ENCODE measurements at places on chromosomes 11 and 22. TPM values are rescaled to one million over a fixed set of nuclear protein-coding genes. Genes with fewer than 3 reads are reported as not detected.

The POLR3H gene
- total RNA-seq = 25.5 TPM

The ANO1 gene
- 0.15 TPM for total RNA-seq

The APBB1 gene
- 46.1 TPM for total RNA-seq

The A4GALT gene
- total RNA-seq = 17.8 TPM

The ESRRA gene
- 43.6 TPM for total RNA-seq

The THOC5 gene
- total RNA-seq = 52.0 TPM

The F2 gene
- not detected for total RNA-seq

The TRIM6 gene
- total RNA-seq = 0.97 TPM

The SMC1B gene
- not detected for total RNA-seq

The TRPC6 gene
- not detected for total RNA-seq

The SPON1 gene
- not detected for total RNA-seq

The OR5A1 gene
- not detected for total RNA-seq

The COX8A gene
- 390 TPM for total RNA-seq

The OR4A16 gene
- total RNA-seq = not detected

The SPI1 gene
- not detected for total RNA-seq

The C1QTNF4 gene
- 1.5 TPM for total RNA-seq

The ELF5 gene
- total RNA-seq = not detected

The CD3G gene
- not detected for total RNA-seq
